T-cell (primary cell): ENCODE measurements at places on chromosomes 2 and 18. TPM values are rescaled to one million over a fixed set of nuclear protein-coding genes. Genes with fewer than 3 reads are reported as not detected.

DNA sequence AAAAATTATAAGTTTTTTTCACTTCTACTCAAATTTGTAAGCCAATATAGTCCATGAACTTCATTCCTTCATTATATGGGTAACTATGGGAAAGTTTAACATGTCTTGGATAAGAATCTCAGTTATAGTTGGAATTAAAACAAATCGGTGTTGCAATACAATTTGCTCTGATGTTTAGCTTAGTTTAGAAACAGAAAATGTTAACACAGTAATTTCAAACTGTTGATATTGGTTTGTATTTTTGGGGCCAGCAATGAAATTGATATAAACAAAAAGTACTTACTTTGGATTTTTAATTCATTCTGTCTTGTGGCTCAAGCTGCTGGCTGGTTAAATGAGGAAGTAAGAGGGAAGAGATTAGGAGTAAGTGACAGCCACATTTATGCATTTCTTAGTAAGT, 368.5 kb upstream of the NT5C1B start:
- no peaks in the 10 kb centered on the region for H3K27me3 ChIP-seq
- H3K4me3 ChIP-seq, result no peak overlapping the region
- no peak for DNase-seq
- no peak overlapping the region for H3K27ac ChIP-seq

GRCh38 chr2:64354857-64355680, 98.9 kb upstream of the LGALSL start:
- H3K27ac ChIP-seq, result no peak overlapping the region
- DNase-seq, result no peak

DNA sequence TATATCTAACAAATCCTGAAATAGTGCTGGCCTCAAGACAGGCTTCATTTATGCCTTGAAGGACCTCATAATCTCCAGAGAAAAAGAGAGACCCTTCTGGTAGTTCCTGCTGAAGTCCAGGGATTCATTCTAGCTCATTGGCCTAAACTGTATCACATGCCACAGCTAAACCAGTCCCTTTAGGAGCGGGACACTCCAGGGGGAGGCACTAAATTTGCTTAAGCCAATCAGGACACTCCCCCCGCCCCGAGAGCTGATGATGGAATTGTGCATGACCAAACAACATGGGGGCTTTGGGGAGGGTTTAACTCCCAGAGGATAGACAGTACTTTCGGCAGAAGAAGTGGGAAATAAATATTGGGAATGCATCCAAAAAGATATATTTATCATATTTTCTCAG, 36.4 kb upstream of the CXCR4 start:
- DNase-seq, result no peak
- H3K36me3 ChIP-seq, result no peaks in the 10 kb centered on the region

GRCh38 chr2:200056105-200056504, 100.7 kb downstream of the MAIP1 start:
- no peaks in the 10 kb centered on the region for H3K4me1 ChIP-seq
- DNase-seq, result no peak
- no peaks in the 10 kb centered on the region for H3K36me3 ChIP-seq
- no peak overlapping the region for H3K4me3 ChIP-seq
- H3K27me3 ChIP-seq, result peaks cover 20% of the 10 kb centered on the region

Gene SEMA4F
- total RNA-seq, result 13.0 TPM

Gene ADRA2B
- 0.77 TPM for total RNA-seq

DNA sequence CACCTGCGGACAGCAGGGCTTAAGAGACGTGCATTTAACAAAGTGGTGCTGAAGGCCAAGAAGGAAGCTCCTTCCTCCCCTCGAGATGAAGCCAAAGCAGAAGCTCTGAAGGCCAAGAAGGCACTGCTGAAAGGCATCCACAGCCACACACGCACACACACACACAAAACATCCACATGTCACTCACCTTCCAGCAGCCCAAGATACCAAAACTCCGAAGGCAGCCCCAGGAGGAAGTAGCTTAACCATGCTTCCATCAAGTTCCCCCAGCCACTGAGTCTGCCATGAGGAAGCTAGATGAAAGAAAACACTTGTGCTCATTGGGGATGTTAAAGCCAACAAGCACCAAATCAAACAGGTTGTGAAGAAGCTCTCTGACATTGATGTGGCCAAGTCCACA, 175.7 kb upstream of the POU3F3 start:
- no peak for DNase-seq
- H3K27me3 ChIP-seq, result no peaks in the 10 kb centered on the region
- H3K27ac ChIP-seq, result no peak overlapping the region
- H3K4me1 ChIP-seq, result no peaks in the 10 kb centered on the region
- H3K4me3 ChIP-seq, result no peak overlapping the region
- H3K36me3 ChIP-seq, result no peaks in the 10 kb centered on the region

- H3K4me3 ChIP-seq, result no peak overlapping the region
- H3K27ac ChIP-seq, result no peak overlapping the region
- no peak for DNase-seq
- peaks cover 6% of the 10 kb centered on the region for H3K36me3 ChIP-seq
- no peaks in the 10 kb centered on the region for H3K4me1 ChIP-seq
Measured at GRCh38 chr2:24643051-24643450, 150.1 kb downstream of the PTRHD1 start.

DNA sequence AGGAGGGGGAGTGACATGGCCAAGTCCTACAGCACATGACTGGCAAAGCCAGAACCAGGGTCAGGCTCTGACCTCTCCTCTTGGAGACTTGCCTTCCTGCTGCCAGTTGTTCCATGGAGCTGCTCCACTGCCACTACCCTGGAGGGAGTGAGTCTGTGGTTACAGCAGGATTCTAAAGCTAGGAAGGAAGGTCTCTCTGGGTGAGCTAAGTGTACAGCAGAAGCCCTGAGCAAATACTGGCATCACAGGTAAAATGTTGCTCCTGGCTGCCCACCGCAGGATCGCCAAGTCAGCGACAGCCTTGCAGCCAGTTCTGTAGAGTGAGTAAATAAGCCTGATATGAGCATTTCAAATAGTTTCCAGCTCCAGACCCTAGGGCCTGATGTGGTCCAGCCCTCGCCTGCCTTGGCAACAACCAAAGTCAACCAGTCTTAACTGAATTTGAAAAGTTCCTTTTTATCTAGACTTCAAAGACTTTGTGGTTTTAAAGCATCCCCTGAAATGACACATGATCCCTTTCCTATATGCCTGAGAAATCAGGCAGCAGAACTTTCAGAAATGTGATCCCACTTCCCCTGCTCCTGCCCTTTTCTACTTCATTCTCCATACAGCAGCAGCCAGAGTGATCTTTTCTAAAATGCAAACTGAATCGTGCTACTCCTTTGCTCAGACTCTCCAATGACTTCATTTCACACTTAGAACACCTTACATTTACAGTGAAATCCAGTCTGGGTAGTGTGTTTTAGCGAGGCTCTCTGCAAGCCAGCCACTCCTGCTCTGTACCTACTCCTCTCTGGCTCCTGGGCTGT, 114.3 kb downstream of the MGAT5 start:
- peaks cover 7% of the 10 kb centered on the region for H3K36me3 ChIP-seq
- no peak overlapping the region for H3K4me3 ChIP-seq
- DNase-seq, result no peak
- peaks cover 16% of the 10 kb centered on the region for H3K4me1 ChIP-seq

GRCh38 chr2:207790898-207791297, 21.2 kb upstream of the FZD5 start:
- no peak overlapping the region for H3K27ac ChIP-seq
- H3K36me3 ChIP-seq, result no peaks in the 10 kb centered on the region
- no peak for DNase-seq

DNA sequence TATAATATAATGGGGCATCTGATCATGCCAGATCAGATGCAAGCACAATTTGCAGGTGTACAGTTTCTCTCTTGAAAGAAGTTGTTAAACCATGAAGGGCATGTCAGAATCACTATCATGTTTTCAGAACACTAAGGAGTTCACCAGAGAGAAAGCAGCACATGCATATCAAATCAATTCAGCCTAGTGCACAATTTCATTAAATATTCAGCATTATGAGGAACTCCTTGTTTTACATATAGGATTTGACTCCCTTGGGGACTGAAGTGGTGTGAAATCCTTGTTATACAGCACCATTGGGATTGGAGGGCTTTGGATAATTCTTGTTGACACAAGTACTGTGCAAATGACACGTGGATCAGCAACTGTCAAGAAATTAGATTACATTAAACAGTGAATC, 562.1 kb upstream of the KLHL29 start:
- no peak overlapping the region for H3K4me3 ChIP-seq
- H3K27ac ChIP-seq, result no peak overlapping the region
- H3K27me3 ChIP-seq, result no peaks in the 10 kb centered on the region
- H3K4me1 ChIP-seq, result no peaks in the 10 kb centered on the region
- DNase-seq, result no peak
- no peaks in the 10 kb centered on the region for H3K36me3 ChIP-seq

Gene ITGB6
- total RNA-seq, result not detected

Gene LCT
- 0.19 TPM for total RNA-seq

- H3K27ac ChIP-seq, result no peak overlapping the region
- peaks cover 3% of the 10 kb centered on the region for H3K4me1 ChIP-seq
- no peaks in the 10 kb centered on the region for H3K27me3 ChIP-seq
- H3K4me3 ChIP-seq, result no peak overlapping the region
- DNase-seq, result no peak
Measured at GRCh38 chr2:207970147-207970825, 55.0 kb downstream of the PLEKHM3 start.
